ENCODE measurements at places on chromosomes 4 and X. TPM values are rescaled to one million over a fixed set of nuclear protein-coding genes. Genes with fewer than 3 reads are reported as not detected.

CFAP99 gene
- total RNA-seq = not detected

- H3K4me3 ChIP-seq = no peak overlapping the region
- H3K27ac ChIP-seq = no peak overlapping the region
- H3K27me3 ChIP-seq = no peaks in the 10 kb centered on the region
- no peaks in the 10 kb centered on the region for H3K4me1 ChIP-seq
- DNase-seq = no peak
- no peaks in the 10 kb centered on the region for H3K36me3 ChIP-seq
Observed at GRCh38 chrX:111581086-111581485, 69.6 kb downstream of the SERTM2 start.

DNA sequence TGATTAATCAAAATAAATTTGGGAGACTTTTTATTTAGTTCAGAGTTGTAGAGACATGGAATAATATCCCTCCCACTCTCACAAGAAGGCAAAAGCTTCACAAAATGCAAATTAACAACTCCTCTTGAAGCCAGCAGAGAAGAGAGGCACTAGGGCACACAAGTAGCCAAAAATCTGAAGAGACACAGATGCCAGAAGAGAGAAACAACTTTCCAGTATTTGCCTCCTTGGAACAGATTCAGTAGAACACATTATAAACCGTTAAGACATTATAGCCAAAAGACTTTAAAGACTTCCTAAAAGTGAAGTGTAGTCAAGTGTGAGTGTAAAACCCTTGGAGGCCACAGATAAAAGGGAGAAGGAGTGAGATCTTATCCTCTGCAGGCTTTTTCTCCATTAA, 1024.9 kb upstream of the ADGRL3 start:
- H3K27ac ChIP-seq = no peak overlapping the region
- no peaks in the 10 kb centered on the region for H3K27me3 ChIP-seq
- no peaks in the 10 kb centered on the region for H3K4me1 ChIP-seq
- no peaks in the 10 kb centered on the region for H3K36me3 ChIP-seq
- no peak for DNase-seq

C4orf51 gene
- not detected for total RNA-seq

DNA sequence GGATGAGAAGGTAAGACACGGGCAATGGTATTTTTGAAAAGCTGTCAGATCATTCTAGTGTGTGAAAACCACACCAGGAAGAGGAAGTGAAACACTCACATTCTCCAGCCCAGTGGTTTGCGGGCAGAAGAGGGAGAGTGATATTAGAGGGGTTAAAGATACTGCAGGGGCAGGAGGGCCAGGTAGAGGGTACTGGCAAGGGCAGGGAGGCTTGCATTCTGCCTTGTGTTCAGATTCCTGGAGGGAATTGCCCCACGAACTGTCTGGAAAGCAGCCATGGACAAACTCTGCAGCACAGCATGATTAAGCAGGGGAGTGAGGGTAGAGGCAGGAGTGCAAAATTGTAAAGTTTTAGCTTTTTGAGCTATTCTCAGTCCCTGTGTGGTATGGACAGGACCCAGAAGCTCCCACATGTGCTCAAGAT, 30.9 kb downstream of the NIPAL1 start:
- peak overlapping the region; percentile 56 for H3K27ac ChIP-seq
- peaks cover 12% of the 10 kb centered on the region for H3K4me1 ChIP-seq
- DNase-seq = no peak
- H3K36me3 ChIP-seq = no peaks in the 10 kb centered on the region
- no peaks in the 10 kb centered on the region for H3K27me3 ChIP-seq

DNA sequence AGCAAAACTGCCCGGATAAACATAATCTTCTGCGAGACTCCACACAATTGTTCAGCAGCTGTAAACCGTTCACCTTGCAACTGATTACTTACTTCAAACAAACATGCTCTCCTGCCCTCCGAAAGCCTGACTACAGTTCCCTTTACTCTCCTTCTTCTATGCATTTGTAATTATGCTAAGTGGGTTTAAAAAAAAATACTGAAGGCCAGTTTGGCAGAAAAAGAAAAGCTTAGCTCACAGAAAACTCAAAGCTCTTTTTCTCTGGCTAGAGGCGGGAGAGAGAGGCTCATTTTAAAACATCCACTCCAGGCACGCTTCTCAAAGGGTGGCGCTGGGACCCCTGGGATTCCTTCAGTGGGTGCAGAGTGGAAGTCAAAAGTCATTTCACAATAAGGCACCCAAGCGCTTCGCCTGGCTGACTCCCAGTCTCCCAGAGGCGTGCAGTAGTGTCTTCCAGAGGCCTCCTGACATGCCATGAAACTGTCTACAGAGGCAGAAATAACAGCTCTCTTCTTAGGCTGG, 1.9 kb downstream of the DHRSX start:
- no peaks in the 10 kb centered on the region for H3K36me3 ChIP-seq
- peak overlapping the region; percentile 9 for H3K4me3 ChIP-seq
- H3K27me3 ChIP-seq = no peaks in the 10 kb centered on the region
- peak overlapping the region; percentile 95 for H3K27ac ChIP-seq

GRCh38 chrX:19954335-19955096, 36.3 kb downstream of the BCLAF3 start:
- H3K4me3 ChIP-seq = no peak overlapping the region
- H3K27ac ChIP-seq = no peak overlapping the region
- H3K27me3 ChIP-seq = no peaks in the 10 kb centered on the region
- no peak for DNase-seq
- no peaks in the 10 kb centered on the region for H3K36me3 ChIP-seq
- peaks cover 3% of the 10 kb centered on the region for H3K4me1 ChIP-seq

DNA sequence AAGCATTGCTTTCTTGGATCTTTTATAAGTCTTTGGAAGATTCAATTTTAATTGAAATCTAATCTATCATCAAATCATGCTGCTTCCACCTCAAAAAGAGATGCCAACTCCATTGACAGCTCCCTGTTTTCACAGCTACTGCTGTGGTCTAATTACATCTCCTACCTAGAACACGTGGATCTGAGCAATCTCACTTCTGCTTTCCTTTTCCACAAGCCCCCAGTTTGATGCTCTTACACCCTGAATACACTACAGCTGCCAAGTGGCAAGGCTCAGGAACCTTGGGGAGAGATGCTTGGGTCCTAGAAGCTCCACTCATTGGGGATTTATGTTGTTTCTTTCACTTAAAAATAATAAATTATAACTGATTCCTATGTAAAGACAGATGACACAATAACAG, 172.0 kb downstream of the CFAP299 start:
- H3K27ac ChIP-seq = no peak overlapping the region
- H3K36me3 ChIP-seq = no peaks in the 10 kb centered on the region
- no peaks in the 10 kb centered on the region for H3K27me3 ChIP-seq
- no peaks in the 10 kb centered on the region for H3K4me1 ChIP-seq
